ENCODE measurements at places on chromosomes 2 and 18.

- DNase-seq = no peak
Measured at GRCh38 chr2:24261441-24261840, 86.6 kb downstream of the FAM228A start.

DNA sequence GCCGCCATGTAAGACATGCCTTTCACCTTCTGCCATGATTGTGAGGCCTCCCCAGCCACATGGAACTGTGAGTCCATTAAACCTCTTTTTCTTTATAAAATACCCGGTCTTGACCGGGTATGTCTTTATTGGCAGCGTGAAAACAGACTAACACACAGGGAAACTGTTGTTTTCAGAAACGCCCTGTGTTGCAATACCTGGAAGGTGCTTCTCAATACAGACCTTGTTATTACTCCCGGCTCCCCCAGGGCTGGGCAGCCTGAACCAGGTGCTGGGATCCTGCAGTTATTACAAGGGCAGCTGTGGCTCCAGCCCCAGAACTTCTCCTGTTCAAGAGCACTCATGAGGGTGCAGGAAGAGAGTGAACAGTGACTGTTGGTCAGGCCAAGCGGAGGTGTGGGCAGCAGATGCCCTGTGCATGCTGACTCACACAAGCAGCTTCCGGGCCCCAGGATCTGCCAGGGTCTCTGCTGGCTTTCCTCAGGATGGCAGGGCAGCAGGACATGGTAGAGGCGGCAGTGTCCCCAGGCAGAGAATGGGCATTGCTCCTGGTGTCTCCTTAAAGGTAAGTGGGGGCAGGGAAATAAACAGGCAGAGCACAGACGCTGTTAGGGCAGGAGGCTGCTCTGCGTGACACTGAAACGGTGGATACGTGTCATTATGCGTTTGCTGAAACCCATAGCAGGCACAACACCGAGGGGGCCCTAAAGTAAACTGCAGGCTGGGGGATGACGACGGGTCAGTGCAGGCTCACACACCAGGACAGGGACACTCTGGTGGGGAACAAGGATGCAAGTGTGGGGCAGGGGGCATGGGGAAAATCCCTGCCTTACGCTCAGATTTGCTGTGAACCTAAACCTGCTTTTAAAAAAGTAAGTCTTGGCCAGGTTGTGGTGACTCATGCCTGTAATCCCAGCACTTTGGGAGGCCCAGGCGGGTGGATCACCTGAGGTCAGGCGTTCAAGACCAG lies 89.1 kb downstream of the NDUFA10 start:
- no peak for DNase-seq

DNA sequence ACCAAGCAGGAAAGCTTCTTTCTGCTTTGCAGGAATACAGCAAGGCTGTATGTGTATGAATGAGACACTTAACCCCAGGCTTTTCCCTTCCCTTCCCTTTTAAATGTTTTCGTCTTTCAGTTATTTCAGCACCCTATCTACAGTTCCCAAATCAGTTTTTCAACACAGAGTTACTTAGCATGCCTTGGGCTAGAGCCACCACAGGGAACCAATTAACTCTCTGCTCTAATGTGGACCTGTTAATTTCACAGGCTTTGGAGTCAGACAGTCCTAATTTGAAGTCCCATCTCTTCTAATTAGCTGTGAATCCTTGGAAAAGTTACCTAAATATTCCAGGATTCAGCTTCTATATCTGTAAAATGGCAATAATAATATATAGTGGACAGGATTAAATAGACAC lies 89.2 kb upstream of the REG3A start:
- DNase-seq = no peak

DNA sequence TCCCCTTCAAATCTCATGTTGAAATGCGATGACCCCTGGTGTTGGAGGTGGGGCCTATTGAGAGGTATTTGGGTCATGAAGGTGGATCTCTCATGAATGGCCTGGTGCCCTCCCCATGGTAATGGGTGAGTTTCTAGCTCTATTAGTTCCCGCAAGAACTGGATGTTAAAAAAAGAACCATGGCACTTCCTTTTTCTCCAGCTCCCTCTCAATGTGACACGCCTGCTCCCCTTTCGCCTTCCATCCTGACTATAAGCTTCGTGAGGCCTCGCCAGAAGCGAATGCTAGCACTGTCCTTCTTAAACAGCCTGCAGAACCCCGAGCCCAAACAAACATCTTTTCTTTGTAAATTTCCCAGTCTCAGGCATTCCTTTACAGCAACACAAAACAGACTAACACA lies 303.2 kb upstream of the REV1 start:
- DNase-seq = no peak

- peak; percentile 39 for DNase-seq
Measured at GRCh38 chr2:220241423-220241822, 614.0 kb downstream of the SLC4A3 start.

- no peak for DNase-seq
Measured at GRCh38 chr2:103810875-103811274, 1043.0 kb upstream of the POU3F3 start.

- DNase-seq = no peak
Measured at GRCh38 chr2:197149546-197149945, 161.0 kb downstream of the ANKRD44 start.

DNA sequence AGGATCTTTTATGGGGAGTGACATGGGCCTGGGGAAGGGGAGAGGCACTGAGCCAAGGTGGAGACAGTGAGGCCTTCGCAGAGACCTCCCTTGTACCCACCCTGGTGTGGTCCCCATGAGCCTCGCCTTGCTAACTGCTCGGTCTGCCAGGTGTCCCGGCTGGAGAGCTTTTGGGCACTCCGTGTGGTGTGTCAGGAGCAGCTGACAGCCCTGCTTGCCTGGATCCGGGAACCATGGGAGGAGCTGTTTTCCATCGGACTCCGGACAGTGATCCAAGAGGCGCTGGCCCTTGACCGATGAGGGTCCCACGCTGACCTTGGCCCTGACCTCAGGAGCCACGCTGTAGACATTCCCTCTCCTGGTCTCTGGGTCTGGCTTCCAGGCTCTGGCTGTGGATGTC lies 11.5 kb upstream of the SLC4A3 start:
- no peak for DNase-seq

- no peak for DNase-seq
Measured at GRCh38 chr18:6876641-6877041, 147.1 kb downstream of the ARHGAP28 start.

DNA sequence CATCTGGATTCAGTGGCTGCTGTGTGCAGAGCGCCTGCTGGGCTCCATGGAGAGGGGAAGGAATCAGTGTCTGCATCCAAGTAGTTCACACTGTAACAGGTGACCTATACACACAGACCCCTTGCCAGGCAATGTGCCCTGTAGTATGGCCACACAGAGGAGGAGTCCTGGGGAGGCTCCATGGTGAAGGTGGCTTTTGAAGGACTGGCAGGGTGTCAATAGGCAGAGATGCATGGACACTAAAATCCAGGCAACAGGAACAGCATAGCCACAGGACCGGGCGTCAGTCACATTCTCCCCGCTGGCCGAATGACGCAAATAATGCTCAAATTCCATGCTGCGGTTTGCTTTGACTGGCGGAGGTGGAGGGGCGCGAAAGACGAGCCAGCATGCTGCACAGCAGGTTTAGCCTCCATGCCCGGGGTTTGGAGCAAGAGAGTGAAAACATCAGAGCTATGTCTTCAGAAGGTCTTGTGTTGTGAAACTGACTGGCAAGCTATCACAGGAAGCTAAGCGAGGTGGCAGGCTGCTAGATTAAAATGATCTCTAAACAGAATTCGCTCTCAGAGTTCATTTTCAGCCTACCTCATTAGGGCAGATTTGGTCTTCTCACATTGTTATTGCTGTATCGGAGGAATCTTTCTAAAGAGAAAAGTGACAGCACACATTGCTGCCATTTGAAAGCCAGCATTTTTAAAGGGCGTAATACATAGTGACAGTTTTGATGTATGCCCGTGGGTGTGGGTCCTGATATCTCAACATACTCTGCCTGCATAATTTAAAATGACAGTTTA lies 1.2 kb upstream of the CHMP1B start:
- DNase-seq = peak; percentile 96

DNA sequence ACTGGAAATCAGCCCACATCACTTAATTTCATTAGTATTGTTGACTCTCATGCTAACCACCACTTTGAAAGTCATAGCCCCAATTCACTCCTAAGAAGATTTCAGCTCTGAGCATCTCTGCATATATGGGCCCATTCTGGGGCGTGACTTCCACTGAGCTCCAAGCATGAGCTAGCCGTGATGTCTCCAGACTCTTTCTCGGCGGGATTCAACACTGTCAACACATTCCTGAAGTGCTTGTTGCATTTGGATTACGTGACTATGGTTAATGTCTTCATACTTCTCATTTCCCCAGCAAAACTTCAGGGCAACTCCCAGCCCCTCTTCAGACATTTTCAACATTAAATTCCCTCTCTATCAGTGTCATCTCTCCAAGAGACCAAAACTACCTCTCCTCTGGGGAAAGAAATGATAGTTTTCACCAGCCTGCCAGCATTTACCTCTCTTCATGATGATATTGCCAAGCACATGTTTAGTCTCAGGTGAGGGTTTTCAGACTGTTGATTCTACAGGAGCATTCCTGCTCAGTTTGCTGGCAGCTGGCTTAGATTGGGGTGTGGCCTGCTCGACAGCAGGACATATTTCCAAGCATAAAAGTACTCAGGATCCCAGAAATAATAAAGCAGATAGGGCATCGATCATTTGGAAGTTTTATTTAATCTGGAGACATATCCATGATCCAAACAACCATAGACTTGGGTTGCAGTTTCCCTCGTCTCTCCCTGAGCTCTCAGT lies 81.7 kb downstream of the FEZ2 start:
- no peak for DNase-seq

DNA sequence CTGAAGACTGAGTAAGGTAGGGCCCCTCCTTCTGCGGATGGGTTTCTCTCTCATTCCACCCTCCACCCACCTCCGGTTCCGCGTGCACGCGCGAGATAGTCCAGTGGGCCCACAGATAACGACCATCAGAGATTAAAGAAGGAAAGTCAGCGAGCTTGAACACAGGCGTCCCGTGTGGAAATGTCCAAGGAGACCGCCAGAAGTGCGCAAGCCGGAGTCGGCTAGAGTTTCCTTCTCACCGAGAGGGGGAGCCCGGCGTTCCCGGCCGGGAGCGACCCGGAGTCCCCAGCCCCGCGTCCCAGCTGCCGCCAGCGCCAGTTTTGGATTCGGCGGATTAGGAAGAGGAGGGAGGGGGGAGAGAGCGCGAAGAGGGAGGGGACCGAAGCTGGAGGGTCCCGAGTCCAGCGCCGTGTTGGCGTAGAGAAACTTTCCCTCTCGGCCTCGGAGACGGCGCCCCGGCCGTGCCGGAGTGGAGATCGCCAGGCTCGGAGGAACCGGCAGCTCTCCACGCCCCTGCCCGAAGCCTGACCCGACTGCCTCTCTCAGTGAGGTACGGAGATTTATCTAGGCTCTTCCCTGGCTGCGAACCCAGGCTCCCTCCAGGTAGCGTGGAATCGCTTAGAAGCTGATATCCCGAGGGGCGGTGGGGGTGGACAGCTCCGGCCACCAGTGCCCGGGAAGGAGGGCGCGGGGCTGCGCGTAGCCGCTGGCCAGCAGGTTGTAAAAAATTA lies at the start of gene GULP1:
Gene GULP1 (plus strand): TSS at position 258 of the 731 bp plus-strand sequence. CDS start 185,829 bp downstream, outside the sequence.
- peak; percentile 71 for DNase-seq

DNA sequence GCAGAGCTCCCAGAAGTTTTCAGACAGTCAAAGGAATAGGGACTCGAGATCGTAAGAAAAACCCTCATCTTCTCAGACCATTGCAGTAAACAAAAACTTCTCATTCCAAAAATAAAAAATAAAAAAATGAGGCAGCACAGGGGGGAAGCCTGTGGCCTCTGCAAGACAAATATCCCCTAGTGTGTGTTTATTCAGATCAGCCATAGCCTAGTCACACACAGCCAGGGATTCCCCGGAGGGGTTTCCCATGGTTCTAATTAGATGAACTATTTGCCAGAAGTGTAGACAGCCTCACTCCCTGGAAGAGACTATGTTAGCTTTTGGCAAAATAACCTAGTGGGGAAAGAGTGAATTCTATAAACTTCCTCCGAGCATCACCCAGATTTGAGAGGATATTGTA lies 122.9 kb upstream of the KLF7 start:
- DNase-seq = peak; percentile 38

DNA sequence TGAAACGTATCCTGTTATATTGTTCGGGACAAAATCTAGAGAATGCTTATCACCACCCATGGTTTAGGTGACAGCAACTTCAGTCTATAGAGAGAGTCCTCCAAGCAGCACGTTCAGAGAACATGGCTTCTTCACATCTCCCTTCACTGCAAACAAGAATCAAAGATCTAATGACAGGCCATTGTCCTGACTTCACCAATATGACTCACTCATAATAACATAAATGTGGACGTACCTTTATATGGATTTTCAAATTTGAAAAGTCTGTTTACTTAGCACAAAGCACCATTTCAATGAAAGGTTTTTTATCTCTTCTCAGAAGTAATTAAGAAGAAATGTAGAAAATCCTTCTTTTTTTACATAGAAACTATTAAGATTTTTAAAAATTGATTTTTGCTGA lies 46.7 kb downstream of the KLF7 start:
- no peak for DNase-seq

DNA sequence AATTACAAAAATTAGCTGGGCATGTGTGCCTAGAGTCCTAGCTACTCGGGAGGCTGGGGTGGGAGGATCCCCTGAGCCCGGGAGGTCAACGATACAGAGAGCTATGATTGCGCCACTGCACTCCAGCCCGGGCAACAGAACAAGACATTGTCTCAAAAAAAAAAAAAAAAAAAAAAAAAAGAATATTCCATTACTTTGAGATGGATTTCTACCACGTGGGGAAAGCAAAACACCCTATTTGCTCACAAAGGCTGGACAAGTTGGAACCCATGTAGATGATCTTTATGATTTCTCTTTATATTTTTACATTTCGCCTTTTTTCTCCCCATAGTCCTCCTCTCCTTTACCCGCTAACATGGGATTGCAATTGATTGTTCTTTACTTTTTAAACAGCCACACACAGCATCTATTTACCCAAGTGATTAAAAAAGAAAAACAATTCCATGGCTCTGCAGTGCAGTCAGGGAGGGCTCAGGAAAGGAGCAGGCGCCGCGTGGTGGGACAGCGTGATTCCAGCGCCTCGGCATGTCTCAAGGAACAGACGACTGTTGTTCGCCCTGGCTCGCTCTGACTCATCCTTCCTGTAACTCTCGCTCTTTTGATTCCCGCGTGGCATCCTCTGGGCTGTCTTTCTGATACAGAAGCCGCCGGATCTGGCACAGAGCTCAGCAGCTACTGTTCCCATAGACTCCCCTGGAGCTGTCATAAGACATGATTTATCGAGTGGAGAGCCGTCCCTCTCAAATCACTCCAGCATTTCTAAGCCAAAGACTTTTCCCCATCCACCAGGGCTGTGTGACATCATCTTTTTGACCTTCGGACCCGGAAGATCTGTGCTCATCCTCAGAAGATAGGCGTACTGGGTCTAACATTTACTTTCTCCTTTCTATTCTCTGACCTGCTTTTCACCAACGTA lies 230.4 kb upstream of the AGAP1 start:
- peak; percentile 95 for DNase-seq

- DNase-seq = peak; percentile 71
Measured at GRCh38 chr2:220779931-220780330, 792.2 kb downstream of the EPHA4 start.

Data from fibroblast of mammary gland (primary cell).